ENCODE measurements at places on chromosomes 13 and 19.

DNA sequence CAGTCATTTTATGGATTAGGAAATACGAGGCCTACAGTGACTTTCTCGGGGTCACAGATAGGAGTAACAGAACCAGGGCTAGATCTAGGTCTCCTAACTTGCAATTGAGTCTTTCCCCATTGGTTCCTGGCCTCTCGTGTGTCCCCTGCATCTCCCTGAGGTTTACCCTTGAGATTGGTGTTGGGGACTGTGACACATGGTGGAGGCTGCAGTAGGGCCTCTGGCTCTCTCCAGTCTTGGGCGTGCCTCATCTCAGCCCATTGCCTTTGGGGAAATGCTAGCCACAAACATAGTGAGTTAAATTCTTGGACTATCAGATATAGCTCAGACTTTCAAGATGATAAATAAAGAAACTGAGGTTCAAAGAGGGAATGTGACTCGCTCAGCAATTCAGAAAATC lies 212.1 kb downstream of the KCNRG start:
- no peak for DNase-seq

- no peak for DNase-seq
Observed at GRCh38 chr13:48567515-48568369, 34.9 kb upstream of the RCBTB2 start.

DNA sequence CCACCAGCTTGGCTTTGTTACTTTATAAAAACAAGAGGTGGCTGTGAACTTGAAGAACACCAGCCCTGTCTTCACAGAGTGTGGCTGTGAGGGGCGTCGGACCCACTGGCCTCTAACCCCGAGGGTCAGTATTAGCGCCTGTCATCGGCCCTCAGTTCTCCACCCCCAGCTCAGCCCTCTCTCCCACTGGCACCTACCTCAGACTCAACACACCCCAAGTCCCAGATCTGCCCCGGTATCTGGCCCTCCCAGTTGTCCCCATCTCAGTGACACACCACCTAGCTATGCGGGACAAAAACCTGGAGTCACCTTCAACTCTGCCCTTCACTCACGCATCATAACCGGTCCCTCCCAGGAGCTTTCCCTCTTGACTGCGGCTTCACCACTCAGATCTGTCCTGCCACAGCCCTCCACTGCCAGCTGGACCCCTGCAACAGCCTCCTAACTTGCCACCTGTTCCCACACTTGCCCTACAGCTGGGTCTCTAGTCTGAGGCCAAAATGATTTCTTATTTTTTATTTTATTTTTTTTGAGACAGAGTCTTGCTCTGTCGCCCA lies 45.4 kb downstream of the PEPD start:
- no peak for DNase-seq

DNA sequence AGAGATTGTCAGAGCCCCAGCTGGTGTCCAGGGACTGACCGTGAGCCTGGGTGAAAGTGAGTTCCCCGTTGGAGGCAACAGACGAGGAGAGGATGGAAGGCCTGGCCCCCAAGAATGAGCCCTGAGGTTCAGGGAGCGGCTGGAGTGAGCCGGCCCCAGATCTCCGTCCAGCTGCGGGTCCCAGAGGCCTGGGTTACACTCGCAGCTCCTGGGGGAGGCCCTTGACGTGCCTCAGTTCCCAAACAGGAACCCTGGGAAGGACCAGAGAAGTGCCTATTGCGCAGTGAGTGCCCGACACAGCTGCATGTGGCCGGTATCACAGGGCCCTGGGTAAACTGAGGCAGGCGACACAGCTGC lies 1.1 kb upstream of the ELANE start:
- DNase-seq: no peak

- DNase-seq: peak; percentile 14
Observed at GRCh38 chr13:79385694-79386093, 20.4 kb downstream of the RBM26 start.

DNA sequence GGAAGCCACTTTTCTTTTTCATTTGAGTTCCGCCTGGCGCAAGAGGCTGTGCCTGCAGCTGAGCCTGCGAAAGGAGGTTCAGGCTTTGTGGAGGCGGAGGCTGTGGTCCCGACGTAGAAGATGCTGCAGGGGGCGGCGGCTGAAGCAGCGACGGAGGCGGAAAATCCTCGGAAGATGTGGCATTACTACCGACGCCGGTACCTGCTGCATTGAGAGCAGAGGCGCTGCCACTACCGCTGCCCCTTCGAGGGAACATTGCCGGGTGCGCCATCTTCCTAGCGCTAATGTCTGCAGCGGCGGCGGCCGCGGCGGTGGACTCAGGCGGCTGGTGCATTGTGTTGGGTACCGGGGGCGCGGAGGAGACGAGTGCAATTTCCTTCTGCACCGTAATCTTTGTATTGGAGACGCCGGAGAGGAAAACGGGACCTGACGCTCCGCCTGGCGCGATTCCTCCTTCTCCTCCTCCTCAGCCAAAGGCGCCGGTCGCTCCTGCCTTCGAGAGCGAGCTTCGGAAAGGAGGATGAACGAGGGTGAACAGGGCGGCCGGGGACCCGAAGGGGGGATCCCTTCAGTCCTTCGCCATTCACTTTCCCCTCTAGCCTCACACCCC lies at the start of gene TSC22D1:
Gene TSC22D1 (minus strand): TSS at position 590 of the 610 bp plus-strand sequence. CDS start 256 bp downstream, at position 334.
- DNase-seq: peak; percentile 64

DNA sequence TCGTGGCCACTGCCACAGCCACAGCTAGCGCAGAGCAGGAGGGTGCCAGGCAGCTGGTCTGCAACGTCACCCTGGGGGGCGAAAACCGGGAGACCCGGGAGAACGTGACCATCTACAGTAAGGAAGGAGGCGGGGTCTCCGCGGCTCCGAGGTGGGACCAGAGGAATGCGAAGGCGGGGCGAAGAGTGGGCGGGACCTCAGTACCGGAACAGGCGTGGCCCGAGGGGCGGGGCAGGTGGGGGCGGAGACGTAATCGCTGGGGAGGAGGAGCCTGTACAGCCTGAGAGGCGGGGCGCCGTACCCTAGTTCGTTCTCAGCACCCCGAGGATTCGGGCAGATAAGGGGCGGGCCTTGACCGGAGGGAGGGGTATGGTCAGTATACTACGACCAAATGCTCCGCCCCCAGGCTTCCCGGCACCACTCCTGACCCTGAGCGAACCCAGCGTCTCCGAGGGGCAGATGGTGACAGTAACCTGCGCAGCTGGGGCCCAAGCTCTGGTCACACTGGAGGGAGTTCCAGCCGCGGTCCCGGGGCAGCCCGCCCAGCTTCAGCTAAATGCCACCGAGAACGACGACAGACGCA lies 2.5 kb downstream of the ICAM5 start:
- DNase-seq: peak; percentile 87

DNA sequence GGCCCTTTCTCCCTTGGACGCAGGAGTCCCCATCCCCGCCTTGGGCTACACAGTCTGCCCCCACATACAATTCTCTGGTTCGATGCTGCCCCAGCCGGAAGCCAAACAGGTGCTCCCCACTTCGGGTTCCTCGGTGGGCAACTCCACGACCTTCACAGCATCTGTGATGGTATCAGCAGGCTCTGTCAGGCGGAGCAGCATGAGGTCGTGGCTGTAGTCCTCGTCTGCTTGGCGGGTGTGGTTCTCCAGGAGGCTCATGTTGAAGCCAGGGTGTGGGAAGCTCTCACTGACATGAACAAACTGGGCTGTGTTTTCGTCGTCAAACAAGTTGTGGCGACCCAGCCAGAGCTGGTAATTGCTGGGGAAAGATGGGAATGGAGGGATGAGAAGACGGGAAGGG lies 3.5 kb downstream of the KLK1 start:
- DNase-seq: peak; percentile 40

GRCh38 chr13:21458451-21458812 lies 671 bp downstream of the ZDHHC20 start:
- DNase-seq: peak; percentile 80

DNA sequence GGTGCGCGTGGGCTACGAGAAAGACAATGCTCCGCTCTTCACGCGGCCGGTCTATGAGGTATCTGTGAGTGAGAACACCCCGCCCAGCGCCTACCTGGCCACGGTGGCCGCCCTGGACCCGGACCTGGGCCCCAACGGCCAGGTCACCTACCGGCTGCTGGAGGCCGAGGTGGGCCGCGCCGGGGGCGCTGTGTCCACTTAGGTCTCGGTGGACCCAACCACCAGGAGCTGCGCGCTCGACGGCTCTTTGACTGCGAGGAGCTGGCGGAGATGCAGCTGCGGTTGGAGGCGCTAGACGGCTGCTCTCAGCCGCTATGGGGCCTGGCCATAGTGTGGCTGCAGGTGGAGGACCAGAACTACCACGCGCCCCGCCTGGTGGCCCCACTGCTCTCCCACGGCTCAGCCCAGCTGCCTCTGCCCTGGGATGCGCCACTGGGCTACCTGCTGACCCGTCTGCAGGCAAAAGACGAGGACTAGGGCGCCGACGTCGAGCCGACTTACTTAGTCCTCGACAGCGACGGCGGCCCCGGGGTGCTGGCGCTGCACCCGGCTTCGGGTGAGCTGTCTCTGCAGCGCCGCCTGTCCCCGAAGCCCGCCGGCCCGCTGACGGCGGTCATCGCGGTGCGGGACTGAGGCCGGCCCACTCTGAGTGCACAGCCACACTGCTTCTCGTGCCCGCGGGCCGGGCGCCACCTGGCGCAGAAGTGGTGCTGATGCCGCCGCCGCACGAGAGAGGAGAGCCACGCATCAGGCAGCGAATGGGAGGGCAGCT lies 173.0 kb downstream of the OLFM4 start:
- DNase-seq: peak; percentile 88

- no peak for DNase-seq
Observed at GRCh38 chr19:49427339-49427738, 2.2 kb downstream of the GFY start.

- DNase-seq: no peak
Observed at GRCh38 chr13:31199527-31199848, 287 bp upstream of the B3GLCT start.

DNA sequence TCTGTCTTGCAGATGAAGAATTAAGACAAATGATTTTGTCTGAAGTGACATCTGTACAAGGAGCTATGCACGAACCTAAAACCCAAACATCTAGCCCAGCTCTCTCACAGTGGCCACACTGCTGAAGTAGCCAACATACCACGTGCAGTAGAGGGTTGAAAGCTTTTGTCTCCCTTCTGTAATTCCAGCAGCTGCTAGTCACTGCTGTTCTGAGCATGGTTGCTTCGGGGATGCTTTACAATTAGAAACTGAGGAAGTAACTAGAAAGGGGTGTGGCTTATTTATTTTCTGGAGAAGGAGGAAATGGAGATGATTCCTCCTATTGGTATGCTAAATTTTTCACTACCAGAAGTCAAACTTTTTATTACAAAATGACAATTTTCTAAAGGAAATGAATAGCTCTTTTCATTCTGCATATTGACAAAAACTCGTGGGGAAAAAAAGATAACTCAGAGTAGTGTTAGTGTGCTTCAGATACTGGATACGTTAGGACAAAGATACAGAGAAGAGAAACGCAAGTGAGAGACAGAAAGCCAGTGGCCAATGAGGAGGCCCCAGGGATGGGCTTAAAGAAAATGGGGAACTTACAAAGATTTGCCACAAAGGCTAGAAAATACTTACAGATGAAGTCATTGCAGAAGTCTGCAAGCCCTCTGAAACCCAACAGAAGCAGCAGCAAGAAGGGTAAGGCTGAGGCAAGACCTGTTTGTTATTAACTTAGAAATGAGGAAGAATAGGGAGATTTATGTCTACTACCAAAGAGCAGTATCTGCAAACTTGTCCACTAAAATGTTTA lies 192.7 kb upstream of the MIR17HG start:
- DNase-seq: peak; percentile 7

All from DMS53 (cell line).